ENCODE measurements at places on chromosomes 12 and 14.

GRCh38 chr12:21483531-21483930, 17.9 kb downstream of the RECQL start:
- no peak for DNase-seq

DNA sequence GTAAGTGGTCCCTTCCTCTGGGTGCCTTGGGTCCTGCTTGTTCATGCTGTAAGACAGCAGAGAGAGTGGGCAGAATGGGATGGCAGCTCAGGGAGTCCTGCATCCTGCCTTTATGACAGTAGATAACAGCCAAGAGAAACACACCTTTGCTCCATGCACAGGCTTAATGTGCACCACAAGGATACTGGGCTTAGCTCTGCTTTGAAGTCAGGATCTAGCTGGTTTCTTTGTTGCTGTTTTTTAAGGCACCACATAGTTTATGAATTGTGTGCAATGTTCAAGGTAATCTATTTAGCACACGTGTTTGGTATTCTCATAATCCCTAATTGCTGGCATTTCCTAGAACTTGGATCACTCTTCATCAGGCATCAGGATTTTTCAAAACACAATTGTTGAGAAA, 239.5 kb upstream of the DCN start:
- no peak for DNase-seq

DNA sequence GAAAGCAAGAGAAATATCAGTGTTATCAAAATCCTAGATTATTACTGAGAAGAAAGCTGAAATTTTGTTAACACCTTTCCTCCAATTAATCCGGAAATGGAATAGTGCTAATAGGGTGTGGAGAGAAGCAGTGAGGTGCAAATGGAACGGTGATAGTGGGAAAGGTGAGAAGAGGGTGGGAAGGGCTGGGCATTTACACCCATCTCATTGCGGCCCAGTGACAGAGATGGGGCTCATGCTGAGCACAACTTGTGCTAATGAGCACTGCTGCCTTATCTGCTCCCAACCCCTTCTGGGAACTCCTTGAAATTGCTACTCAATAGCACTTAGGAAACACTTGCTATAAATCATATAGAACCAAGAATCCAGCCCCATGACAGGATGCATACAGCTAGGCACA, 94.4 kb downstream of the PTPRR start:
- DNase-seq: no peak

DNA sequence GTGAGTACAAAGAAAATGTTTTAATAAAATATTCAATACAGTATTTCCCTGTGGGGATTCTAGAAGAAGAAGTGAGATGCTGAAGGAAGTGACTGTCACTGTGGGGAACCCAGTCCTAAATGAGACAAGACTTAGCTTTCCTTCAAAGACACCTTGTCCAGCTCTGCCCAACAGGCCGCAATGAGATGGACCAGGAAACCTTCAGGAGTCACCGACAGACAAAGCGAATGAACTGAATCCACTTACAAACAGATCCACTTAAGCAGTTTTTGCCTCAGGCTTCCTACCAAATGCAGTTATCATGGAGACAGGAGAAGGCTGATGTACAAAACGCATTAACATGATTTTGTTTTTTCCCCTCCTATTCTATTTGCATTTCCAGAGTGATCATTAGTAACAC, 9.6 kb downstream of the KCNJ8 start:
- no peak for DNase-seq

All from hindlimb muscle (tissue), 1 donor.